ENCODE measurements at places on chromosomes 1 and 21.

DNA sequence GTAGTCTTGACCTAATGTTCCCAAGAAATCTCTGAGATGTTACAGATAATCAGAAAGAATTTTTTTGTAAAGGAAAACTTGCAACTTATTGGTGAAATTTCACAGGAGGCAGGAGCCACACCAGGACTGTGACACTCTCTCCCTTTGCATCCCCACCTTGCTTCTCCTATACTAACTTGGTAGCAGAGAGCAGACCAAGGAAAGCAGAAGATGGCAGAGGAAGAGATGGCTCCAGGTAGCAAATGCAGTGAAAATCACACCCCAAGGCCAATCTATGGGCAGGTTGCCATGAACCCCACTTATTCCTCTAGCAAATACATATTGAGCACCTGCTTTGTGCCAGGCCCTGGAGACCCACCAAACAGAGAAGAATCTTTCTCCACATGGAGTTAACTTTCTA is 303.4 kb upstream of the C1orf174 start:
- DNase-seq, result no peak

- DNase-seq, result no peak
These were observed 140.6 kb downstream of the ZNF281 start for GRCh38 chr1:200269256-200269655.

DNA sequence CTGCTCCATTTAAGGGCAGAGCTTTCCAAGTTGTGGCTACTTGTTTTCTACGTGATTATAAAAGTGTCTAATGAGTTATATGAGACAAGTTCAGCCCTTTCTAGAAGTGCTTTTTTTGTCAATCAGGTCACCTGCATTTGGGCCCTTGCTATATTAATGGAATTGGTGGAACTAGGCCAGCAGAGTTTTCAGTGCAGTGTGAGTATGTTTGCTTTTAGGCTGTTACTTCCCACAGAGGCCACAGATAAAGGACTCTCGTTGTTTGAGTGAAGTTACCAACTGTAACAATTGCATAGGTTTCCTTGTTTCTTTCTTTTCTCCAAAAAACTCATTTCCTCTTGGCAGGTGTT is 10.9 kb downstream of the SMAP2 start:
- DNase-seq, result no peak

GRCh38 chr1:41486371-41487125 is 2.1 kb upstream of the EDN2 start:
- DNase-seq, result no peak

- no peak for DNase-seq
These were observed 13.0 kb downstream of the TEX38 start for GRCh38 chr1:46684670-46685069.
